ENCODE measurements at places on chromosomes 5 and 9.

DNA sequence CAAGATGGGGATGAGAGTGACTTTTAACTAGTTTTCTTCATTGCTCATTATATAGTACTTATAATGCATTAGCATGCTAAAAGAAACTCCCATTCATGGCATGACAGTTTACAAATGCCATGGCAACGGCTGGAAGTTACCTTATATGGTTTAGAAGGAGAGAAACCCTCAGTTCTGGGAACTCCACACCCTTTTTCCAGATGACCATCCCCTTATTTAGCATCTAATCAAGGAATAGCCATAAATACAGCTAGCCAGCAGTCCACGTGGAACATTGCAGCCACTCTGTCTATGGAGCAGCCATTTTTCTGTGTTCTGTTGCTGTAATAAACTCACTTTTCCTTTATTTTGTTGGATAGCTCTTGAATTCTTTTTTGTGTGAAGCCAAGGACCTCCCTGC lies 1137.8 kb downstream of the CDH18 start:
- DNase-seq, result no peak

- DNase-seq, result no peak
These were observed 14.6 kb upstream of the DAP start for GRCh38 chr5:10775646-10776045.

DNA sequence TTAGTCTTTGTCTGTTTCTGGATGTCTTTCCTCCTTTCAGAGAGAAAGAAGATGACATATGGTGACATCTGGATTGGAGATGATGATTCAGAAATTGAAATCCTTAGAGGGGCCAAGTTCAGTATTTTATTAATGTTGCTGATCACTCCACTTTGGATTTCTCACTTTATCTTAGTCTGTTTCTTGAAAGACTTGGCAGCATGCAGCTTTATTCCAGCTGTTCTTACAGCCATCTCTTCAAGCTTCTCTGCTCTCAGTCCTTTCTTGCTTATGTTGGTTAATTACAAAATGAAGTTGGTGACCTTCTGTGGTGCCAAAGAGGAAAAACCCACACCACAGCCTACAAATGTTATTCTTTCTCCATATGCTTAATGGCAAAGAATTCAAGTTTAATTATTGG lies 62.1 kb downstream of the SNCAIP start:
- DNase-seq, result no peak

DNA sequence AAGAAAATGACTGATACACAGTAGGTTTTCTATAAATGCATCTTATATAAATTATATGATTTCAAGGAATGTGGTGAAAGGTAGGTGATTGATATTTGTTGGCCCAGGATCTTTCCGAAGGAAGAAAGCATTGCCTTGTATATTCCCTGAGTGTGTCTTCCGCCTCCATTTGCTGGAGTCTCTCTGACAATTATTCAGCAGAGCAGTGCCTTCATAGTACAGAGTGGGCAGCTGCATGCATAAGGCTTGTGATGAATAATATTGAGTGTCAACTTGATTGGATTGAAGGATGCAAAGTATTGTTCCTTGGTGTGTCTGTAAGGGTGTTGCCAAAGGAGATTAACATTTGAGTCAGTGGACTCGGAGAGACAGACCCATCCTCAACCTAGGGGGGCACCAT lies 58.5 kb downstream of the CETN3 start:
- no peak for DNase-seq

GRCh38 chr9:133684936-133685361 lies 48.8 kb downstream of the DBH start:
- no peak for DNase-seq

- DNase-seq, result peak; percentile 17
These were observed 38.7 kb downstream of the TGFBR1 start for GRCh38 chr9:99143655-99144054.

- DNase-seq, result no peak
These were observed 20.3 kb downstream of the CAMSAP1 start for GRCh38 chr9:135887021-135887507.

GRCh38 chr5:75199946-75200345 lies 36.7 kb downstream of the ANKRD31 start:
- DNase-seq, result no peak

DNA sequence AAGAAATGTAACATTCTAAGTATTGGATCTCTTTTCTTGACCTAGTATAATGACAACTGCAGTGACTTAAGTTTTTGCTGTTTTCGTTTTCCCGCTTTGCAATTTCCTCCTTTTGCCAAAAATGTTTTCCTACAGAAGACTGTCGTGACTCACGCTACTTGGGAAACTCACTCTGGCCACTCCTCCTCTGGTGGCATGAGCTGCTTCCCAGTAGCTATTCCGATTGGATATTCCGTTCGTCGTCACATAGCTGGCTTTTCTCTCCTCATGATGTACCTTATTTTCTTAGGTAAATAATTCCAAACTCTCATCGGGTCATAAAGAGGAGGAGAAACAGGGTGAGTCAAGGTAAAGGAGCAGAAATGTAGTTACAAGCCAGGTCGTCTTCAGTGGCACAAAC lies 64.9 kb downstream of the GOLPH3 start:
- DNase-seq, result no peak

DNA sequence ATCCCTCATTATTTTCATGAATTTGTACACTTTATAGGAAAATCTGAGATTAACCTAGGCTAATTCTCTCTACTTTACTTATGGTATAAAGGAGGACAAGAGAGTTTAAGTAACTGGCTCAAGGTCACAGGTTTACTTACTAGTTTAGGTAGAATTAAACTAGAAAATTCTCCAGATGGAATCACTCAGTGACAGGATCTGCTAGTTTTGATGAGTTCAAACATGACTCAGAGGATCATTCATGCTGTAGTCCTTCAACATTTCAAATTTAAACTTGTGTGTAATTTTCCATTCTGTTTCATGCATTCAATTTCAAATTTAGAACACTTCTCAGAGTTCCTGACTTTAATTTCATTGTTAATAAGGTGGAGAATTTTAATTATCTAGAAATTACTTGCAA lies 485.7 kb upstream of the TUSC1 start:
- DNase-seq, result peak; percentile 21

GRCh38 chr9:134966270-134966669 lies 48.6 kb upstream of the FCN1 start:
- no peak for DNase-seq

- no peak for DNase-seq
These were observed 119.1 kb downstream of the UGCG start for GRCh38 chr9:112015736-112016135.

GRCh38 chr5:1669276-1670155 lies 130.1 kb downstream of the MRPL36 start:
- no peak for DNase-seq

DNA sequence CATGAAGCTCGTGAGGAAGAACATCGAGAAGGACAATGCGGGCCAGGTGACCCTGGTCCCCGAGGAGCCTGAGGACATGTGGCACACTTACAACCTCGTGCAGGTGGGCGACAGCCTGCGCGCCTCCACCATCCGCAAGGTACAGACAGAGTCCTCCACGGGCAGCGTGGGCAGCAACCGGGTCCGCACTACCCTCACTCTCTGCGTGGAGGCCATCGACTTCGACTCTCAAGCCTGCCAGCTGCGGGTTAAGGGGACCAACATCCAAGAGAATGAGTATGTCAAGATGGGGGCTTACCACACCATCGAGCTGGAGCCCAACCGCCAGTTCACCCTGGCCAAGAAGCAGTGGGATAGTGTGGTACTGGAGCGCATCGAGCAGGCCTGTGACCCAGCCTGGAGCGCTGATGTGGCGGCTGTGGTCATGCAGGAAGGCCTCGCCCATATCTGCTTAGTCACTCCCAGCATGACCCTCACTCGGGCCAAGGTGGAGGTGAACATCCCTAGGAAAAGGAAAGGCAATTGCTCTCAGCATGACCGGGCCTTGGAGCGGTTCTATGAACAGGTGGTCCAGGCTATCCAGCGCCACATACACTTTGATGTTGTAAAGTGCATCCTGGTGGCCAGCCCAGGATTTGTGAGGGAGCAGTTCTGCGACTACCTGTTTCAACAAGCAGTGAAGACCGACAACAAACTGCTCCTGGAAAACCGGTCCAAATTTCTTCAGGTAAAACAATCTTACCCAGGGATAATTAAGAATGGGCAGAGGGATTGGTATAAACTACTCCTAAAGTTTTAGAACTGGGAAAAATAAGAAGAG lies 12.9 kb downstream of the ITGA1 start:
- peak; percentile 79 for DNase-seq

DNA sequence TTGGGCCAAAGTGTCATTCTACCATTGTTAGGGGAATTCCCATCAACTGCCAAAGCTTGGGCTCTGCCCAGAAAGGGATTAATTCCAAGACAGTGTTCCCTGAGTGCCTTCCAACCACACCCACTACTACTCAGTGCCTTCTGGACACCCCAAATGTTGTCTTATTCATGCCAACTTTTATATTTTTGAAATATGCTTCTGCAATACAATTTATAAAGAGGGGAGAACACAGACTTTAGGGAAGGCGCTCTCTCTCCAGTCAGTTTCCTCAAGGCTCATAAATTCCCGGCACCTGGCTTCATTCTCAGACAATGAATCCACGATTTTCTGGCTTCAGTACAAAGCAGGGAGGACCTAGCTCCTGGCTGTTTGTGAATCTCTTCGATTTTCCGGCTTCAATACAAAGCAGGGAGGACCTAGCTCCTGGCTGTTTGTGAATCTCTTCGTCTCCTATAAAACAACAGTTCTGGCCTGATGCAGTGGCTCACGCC lies 120.1 kb upstream of the MYO10 start:
- DNase-seq, result no peak

DNA sequence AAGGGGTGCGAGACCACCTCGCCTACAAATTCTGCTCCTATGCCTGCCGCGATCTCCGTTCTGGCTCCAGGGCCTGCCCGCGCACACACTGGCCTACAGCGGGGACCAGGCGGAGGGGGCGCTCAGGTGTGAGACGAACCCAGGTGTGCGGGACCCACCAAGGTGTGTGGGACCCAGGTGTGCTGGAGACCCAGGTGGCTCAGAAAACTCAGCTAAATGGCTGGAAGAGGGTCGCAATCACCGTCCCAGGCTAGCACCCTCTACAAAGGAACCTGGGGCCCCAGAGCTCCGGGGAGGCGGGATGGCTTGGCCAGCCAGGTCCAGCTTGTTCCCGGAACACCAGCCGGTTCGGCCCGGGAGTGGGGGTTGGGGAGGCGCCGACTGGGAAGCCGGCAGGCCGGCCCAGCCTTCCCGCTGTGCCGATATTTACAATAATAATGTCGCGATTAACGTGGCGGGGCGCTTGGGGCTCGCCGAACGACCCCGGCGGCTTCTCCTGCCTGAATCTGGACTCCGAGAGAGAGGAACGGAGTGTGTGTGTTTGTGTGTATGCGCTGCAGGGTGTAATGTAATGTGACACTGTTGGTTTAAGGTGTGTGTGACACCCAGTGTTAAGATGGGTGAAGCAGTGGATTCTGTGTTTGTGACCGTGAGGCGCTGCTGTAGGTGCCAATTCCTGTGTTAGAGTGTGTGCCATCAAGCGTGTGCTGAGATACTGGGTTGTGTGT lies 1.4 kb downstream of the PCDH1 start:
- no peak for DNase-seq

DNA sequence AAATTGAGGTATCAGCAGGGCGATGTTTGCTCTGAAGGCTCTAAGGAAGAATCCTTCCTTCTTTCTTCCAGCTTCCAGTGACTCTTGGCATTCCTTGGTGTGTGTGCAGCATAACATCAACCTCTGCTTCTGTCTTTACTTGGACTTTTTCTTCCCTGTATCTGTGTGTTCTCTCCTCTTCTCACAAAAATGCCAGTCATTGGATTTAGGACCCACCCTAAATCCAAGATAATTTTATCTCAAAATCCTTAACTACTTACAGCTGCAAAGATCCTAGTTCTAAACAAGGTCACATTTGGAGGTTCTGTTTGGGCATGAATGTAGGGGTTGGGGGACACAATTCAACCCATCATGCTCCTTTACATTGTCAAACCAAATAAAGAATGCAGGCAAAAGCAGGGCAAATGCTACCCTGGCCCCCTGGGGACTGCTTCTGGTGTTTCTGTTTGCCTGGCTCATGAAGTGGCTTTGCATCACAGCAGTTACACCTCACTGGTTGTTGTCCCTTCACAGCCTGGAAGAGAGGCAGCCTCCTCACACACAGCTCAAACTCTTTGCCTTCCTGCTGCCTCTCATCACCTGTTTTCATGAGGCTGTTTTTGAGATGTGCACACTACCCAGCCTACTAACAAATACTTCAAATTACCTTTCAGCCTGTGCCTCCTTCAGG lies 64.8 kb upstream of the PLCXD3 start:
- no peak for DNase-seq

GRCh38 chr9:88270413-88270812 lies 117.8 kb upstream of the SPIN1 start:
- peak; percentile 9 for DNase-seq

DNA sequence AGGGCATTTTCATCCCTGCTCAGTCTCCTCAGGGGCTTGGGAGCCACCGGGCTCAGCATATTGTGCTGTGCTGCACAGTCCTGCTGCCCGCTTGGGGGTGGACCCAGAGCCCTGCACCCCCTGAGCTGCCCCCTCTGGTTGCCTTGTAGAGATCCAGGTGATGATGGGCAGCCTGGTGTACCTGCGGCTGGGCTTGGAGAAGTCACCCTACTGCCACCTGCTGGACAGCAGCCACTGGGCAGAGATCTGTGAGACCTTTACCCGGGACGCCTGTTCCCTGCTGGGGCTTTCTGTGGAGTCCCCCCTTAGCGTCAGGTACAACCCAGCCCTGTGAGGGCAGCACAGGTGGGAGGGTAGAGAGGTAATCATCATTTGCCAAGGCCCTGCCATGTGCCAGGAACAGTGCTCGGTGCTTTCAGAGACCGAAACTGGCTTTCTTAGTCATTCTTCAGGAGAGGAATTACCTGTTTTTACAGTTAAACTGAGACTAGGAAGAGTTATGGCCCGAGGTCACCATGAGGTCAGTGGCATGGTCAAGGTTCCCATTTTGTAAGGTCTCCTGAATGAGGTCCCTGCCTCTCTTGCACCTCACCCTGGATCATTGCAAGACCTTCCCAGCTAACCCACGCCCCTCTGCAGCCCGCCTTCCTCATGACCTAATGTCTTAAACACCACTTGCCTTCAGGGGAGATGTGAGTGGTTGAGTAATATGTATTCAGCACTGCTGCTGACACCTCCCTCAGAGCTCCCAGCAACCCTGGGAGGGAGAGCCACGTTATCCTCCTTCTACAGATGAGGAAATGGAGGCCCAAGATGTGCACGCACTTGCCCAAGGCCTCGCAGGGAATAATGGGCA lies 7.5 kb downstream of the NHP2 start:
- DNase-seq, result peak; percentile 45

GRCh38 chr5:10600626-10601245 lies 36.9 kb downstream of the ANKRD33B start:
- no peak for DNase-seq

GRCh38 chr5:80960531-80961375 lies 590 bp downstream of the RASGRF2 start:
- DNase-seq, result no peak

GRCh38 chr9:120730654-120731514 lies 16.6 kb upstream of the MEGF9 start:
- DNase-seq, result peak; percentile 80

DNA sequence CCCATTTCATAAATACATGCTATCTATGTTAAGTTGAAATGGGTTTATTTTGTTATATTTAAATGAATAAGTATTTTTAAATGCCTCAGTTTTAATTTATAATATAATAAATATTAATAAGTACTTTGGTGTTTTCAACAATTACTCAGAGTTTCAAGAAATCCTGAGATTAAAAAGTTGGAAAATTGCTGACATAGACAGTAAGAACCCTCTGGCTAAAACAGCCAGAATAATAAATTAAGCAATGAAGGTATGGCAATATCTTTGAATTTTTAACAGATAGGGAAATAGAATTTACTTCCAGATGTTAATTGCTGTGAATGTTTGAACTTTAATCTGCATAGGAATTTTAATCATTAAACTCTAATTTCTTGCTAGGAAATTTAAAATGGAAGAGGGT lies 83.6 kb downstream of the ZNF622 start:
- no peak for DNase-seq
